ENCODE measurements at places on chromosomes 5 and 9.

- DNase-seq: no peak
Measured at GRCh38 chr5:132204371-132205135, 23.1 kb downstream of the P4HA2 start.

DNA sequence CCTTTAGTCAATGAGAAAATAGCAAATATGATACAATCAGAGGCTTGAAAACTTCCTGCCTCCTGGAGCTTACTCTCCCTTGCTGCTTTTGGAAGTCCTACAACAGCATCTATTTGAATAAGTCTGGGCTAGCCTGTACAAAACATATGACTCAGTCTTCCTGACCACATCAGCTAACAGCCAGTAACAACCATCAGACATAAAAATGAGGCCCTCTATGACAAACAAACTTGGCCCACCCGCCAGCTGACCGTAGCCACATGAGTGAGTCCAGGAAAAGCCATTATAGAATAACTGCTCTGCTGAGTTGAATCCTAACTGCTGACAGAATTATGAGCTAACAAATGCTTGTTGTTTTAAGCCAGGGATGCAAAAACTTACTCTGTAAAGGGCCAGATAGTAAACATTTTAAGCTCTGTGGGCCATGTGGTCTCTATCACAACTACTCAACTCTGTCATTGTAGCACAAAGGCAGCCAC lies 347.6 kb downstream of the PTPRD start:
- DNase-seq: peak; percentile 62

DNA sequence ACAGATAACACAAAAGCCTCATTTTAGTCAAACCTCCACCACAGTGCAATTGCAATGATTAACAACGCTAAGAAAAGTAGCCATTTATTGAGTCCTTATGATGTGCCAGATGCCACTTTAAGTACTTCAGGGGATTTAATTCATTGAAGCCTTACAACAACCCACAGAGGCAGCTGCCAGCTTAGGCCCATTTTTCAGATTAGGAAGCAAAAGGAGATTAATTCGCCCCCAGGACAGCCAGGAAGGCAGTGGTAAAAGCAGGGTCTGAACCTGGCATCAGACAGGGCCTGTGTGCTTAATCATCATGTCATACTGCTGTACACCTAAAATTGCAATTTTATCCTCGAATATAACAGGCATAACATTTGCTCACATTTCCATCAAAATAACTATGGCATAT lies 23.9 kb downstream of the MED27 start:
- DNase-seq: no peak

GRCh38 chr9:5453004-5453403 lies 2.7 kb downstream of the CD274 start:
- DNase-seq: no peak

GRCh38 chr9:73143711-73144328 lies 7.8 kb upstream of the ANXA1 start:
- DNase-seq: no peak

DNA sequence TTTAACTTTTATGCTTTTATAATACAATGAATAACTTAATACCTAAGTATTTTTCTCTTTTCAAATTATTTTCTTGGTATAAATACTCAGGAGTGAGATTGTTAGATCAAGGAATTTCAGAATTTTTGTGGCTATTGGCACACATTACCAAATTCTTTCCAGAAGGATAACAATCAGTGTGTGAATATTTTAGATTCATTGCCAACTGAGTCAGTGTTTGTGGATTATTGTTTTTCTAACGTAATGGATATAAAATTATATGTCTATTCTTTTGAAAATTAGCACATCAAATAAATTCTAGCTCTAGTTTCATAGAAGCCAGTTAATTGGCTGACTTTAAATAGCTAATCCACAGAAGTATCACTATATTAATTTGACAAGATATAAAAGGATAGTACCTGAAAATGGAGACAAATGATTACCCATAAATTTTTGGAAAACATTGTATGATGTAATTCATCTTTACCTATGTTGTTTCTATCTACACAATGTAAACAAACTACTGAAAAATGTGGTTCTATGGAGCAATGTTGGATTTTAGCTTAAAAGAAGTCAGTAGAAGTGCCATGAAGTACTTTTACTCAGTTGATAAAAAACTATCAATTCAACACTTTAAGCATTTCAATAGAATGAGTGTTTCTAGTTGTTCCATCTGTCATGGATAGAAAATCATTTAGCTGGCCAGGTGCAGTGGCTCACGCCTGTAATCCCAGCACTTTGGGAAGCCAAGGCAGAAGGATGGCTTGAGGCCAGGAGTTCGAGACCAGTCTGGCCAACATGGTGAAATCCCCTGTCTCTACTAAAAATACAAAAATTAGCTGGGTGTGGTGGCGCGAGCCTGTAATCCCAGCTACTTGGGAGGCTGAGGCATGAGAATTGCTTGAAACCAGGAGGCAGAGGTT lies 185.1 kb downstream of the ADAMTSL1 start:
- DNase-seq: no peak

DNA sequence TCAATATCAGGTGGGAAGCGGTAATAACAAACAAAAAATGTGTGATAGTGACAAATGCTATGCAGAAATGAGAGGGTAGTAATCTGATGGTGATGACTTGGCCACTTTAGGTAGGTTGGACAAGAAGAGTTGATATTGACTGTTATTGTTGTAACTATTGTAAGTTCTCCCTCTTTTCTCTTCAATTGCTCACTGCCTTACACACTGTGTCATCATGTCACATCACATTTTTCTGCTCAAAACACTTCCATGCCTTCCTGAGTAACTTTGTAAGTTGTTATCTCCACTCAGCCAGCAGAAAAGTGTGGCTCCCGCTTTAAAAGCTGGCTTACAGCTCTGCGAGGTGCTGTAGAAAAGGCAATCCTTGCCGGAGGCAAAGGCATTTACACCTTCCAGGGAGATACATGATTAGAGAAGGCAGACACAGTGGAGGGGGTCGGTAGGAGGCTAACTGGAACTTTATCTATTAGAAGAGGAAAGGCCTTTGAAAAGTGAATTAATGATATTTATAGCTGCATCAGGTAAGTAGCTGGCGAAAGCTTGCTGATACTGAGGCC lies 85.2 kb upstream of the CLINT1 start:
- DNase-seq: no peak

- no peak for DNase-seq
Measured at GRCh38 chr5:116930616-116931015, 356.0 kb upstream of the SEMA6A start.

- no peak for DNase-seq
Measured at GRCh38 chr9:134678206-134678605, 36.6 kb downstream of the COL5A1 start.

DNA sequence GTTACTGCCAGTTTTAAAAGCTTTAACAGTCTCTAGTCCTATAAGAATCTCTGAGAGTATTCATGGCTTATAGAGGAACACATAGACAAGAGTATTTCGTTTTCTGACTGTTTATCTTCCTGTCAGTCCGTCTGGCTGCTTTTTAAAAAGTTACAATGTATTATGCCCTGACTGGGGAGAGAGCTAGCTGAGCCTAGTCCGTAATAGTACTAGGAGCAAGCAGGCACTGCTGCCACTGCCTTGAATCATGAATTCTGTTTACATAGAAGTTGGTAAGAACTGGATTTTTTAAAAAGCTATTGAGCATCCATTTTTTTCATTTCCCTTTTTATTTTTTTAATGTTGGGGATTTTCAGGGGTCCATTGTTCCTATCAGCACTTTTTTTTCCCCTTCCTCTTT lies 26.6 kb downstream of the XPA start:
- DNase-seq: no peak

DNA sequence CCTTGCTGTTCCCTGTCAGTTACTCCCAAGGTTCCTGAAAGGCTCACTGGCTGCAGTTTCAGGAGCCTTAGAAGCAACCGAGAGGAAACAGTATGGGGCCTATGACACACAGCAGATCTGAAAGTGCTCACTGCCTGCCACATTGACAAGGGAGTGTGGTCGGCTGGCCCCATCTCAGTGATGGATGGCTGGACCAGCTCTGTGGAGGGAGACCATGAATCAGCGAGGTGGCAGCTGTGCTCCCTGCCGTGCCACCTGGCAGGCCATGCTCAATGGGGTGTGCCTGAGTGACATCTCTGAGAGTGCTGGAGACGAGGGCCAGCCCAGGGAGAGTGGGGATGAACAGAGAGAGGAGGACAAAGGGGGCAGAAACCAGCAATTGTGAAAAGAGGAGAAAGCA lies 49.1 kb downstream of the DOCK2 start:
- DNase-seq: no peak

DNA sequence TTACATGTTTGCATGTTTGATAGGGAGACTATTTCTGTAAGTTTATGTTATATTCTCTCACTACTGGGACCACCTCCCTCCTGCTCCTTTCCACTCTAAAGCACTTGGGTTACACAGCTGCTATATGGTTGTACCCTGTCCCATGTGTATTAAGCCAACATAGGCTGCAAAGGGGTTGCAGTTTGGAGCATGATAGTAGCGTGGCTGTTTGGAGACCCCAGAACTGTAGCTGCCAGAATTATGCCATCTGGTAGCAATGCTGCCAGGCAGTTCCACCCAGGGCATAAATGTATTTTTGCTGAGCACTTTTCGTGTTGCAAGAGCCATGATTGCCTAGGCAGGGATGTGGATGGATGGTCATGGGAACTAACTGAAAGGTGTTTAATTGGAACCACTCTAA lies 81.8 kb downstream of the CNTLN start:
- no peak for DNase-seq

- no peak for DNase-seq
Measured at GRCh38 chr9:5524090-5524489, 13.8 kb downstream of the PDCD1LG2 start.

GRCh38 chr5:180338001-180338707 lies 15.0 kb downstream of the GFPT2 start:
- no peak for DNase-seq

DNA sequence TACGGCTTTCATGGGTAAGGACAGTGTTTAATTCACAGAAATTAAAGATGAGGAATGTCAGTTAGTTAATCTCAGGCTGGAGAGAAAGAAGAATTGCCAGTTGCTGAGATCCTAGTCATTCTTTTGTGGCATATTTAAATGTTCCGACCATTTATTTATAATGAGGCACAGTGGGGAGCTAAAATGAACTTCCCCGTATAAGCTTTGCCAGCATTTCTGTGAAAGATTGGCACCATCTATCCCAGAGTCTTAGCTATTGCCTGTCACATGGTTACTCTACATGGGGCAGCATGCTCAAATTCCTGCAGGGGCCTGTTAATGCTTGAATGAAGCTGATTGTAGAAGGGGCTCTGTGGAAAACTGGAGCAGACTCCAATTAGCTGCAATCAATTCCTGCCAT lies 314.1 kb downstream of the PRELID2 start:
- DNase-seq: no peak

- DNase-seq: no peak
Measured at GRCh38 chr9:98576354-98576753, 132.4 kb downstream of the GABBR2 start.

GRCh38 chr5:138721979-138722378 lies 31.2 kb upstream of the CTNNA1 start:
- DNase-seq: no peak

DNA sequence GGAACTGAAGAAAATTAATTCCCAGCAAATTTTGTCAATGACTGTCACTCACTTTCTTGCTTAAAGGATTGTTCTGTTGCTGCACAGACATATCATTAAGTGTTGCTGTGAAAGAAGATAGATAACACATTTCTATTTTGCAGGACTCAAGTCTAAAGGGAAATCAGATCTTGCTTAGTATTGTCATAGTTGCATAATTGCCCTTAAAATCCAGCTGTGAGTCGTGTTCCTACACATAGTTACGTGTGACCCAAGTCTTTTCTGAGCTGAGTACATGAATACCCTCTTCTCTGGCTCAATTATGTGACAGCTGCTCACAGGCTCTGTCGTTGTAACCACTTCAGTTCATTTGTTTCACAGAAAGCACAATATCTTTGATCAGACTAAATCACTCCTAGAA lies 390.8 kb downstream of the DTWD2 start:
- DNase-seq: no peak

DNA sequence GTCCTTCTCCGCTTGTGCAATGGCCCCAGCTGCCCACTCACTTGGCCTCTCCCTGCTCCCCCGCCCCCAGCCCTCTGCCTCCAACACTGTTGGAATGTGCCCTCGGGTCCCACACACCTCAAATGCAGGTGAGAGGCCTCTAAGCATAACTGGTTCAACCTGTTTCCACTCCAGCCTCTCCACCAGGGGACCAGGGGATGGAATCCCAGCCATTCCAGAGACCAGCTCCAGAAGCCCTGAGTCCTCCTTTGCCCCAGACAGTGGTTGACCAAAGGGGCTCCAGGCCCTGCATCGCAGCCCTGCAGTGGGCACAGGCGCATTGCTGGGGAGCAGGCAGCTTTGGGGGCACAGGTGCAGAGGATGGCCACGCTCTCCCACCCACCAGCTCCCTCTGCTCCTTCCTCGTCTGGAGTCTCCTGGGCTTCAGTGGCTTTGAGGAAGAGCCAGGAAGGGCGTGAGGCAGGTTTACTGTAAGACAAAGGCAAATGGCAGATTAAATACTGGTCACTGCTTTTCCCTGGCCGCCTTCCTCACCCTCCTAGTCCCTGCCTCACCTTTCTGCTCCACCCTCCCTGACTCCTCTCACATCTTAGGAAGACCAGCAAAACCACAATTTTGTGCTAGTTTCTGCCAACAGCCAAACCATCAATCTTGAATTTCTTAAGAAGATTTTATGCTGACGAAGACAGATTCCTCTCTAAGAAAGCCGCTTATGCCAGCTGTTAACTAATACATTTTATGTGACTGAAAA lies 29.1 kb upstream of the IRX2 start:
- DNase-seq: peak; percentile 48

DNA sequence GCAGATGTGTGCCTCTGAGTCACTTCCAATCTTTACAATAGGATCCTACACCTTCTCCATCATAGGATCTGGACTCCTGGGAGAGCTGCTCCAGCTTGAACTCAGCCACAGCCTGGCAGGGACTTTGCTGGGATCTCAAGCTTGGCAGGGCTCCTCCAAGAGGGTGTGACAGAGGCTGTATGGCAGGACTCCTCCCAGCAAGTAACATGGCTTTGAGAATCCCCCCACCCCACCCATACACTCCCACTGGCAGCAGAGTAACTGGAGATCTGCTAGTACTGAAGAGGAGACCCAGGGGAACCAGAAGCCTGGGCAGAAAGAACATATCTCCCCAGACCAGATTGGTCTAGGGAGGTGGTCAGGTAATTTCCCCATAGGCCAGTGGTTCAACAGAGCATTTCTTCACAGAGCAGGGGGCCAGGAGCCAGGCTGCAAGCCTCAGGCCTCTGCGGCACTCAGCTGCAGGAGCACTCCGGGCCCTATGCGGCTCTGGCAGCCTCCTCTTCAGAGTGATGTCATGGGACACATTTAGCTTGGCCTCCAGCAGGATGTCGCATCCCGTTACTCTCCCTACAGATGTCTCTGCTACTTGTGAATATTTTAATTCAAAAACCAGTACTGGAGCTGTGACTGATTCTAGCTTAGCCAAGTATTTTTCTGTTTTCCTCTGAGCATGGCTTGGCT lies 1.7 kb upstream of the ACSL6 start:
- no peak for DNase-seq

DNA sequence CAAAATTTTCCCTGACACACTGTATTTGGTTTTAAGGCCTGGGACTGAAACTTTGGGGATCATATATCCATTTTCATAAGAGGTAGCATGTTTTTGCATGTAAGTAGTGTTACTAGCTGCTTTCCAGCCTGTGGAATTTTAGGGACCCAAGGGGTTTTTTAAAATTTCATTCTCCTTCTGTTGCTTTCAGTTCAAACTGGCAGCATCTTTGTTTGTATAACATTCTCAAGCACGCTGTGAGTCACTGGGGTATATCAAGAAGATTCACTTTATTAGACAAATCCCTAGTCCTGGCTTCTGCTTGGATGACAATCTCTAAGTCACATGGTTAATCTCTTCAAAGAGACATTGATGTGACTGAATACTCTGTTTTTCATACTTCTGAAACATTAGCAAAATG lies 479.0 kb downstream of the CYLC2 start:
- DNase-seq: no peak

GRCh38 chr5:62614355-62614754 lies 35.7 kb downstream of the LRRC70 start:
- DNase-seq: no peak
